ENCODE measurements at places on chromosomes 4 and X.

DNA sequence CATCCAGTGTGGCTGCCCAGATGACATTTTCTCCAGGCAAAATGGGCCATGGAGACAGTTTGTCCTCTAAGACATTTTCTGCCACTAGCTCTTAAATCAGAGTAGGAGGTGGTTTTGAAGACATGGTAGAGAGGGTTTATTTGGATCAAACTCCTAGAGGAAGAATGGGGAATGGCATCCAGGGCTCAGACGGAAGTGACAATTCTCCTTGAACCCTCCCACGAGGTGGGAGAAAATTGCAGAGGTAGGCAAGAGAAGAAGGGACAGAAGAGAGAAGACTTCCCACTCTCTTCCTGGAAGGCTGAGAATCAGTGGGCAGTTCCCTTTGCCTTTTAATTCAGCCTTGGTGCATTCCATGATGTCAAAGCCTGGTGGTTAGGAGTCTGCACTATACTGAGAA, 194.0 kb downstream of the SMIM20 start:
- no peak for DNase-seq

GRCh38 chr4:41050880-41051775, 163.2 kb downstream of the APBB2 start:
- DNase-seq, result no peak

GRCh38 chr4:168683595-168683994, 186.7 kb downstream of the PALLD start:
- DNase-seq, result no peak

DNA sequence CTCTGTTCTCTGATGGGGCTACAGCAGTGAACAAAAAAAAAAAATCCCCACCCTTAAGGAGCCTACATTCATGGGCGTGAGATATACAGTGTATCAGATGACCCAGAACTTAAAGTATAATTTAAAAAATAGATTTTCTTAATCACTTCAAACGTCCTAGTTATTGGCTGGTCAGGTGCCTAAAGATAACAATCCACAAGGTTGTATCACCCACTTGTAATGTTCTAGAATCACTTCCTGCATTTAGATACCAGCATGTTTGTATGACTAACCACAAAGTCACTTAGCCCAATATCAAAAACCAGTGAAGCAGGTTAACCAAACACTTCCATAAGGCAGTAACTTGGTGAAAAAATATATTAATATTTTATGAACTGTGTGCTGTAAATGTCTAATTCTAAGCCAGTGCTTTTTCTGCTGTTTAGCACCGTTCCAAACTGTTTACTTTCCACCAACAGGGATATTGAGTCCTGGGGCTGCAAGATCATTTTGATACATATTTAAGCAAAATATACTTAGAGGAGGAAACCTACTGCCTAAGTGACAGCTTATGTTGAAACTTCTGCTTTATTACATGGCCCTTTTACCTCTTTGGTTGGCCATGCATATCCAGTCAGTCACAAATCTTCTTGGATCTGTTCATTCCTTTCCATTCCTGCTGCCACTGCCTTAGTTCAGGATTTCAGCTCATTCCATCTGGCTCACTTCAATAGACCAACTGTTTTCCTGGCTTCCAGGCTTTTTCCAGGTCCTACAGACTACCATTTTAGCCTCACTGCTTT, 43.3 kb downstream of the CD40LG start:
- no peak for DNase-seq

- no peak for DNase-seq
These were observed 341.0 kb upstream of the GATB start for GRCh38 chr4:152101556-152102435.
